RWPE2 (cell line): ENCODE measurements at places on chromosomes 4 and X.

GRCh38 chrX:154310616-154311536 lies 15.3 kb downstream of the TKTL1 start:
- H3K4me3 ChIP-seq: no peak overlapping the region
- no peak overlapping the region for H3K27ac ChIP-seq
- no peaks in the 10 kb centered on the region for H3K27me3 ChIP-seq
- no peaks in the 10 kb centered on the region for H3K36me3 ChIP-seq

DNA sequence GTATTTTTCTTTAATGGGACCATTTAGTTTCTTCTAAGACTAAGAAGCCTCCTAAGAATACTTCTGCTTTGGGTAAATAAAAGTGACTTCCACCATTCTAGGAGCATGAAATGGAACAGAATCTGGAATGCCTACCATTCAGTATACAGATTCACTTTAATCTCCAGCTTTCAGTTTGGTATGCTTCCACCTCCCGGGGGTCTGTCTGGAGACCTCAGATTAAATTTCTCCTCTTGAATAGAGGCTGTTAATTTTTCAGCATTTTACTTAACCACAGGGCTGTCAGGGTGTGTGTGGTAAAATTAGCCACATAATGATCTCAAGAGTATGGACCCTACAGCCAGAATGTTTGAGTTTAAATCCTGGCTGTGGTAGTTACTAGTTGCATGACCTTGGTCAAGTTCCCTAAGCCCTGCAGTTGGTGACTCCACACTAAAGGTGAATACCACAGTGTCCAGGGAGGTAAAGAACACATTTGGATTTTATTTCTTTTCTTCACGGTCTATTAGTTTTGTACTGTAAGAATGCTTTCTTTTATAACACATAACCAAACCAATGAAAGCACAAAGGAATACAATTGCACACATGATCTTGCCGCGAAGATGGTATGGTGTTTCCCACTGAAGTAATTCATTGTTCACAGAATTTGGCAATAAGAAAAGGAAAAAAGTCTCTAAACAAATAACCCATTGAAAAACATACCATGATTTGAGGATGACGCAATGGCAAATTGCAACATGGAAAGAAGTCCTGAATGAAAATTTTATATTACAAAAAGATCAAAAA lies 37.3 kb upstream of the TRIM2 start:
- no peak for DNase-seq
- peaks cover 9% of the 10 kb centered on the region for H3K4me1 ChIP-seq
- no peak overlapping the region for H3K27ac ChIP-seq

DNA sequence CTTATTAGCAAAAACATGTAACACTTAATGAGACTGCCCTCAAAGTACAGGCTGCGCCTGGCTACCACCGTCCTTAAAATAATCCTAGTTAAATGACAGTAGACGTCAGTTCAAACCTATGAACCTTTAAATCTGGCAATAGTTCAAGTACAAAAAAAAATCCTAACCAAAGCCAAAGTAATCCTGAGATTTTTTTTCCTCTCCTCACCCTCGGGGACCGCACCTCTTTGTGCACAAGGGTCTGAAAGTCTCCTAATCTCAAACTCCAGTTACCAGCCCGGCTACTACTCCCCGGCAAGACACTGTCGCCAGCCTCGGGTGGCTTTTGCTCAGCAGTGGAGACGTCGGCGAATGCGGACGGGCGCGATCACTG lies 439 bp downstream of the SEC31A start:
- peak overlapping the region; percentile 83 for H3K27ac ChIP-seq
- H3K4me3 ChIP-seq: peak overlapping the region; percentile 89
- H3K36me3 ChIP-seq: peaks cover 48% of the 10 kb centered on the region
- peaks cover 33% of the 10 kb centered on the region for H3K4me1 ChIP-seq

DNA sequence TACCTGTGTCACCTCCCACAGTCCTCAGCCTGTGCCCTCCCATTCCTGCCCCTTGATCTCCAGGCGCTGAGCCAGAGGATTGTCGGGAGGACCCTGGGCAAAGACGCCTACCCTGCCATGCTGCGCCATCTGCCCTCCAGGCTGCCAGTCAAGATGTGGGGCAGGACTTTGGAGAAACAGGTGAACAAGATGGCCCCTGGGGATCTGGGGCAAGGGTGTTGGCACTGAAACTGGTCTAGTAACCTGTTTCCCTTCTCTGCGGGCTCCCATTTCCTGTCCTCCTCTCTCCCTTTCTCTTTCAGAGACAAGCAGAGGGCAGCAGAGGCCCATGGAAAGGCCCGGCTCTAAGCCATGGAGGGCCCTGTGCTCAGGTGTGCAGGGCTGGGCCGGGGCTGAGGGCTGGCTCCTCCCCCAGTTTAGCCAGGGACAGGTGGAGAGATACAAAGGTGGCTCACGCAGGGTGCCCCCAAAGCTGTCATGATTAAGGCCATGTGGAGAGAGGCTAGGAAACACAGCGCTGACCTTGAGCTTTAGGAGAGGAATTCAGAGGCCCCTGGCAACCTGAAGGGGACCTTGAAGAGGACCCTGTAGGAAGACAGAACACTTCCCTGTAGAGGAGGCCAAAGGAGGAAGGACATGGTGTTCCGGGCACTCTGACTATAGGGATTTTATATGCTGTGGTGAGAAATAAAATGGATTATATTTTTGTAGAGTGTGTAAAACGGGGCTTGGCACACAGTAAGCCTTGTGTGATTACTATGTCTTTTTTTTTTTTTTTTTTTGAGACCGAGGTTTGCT lies at the start of gene GLOD5:
TSS of gene GLOD5 (plus strand) at position 74 of the 798 bp plus-strand sequence. CDS start at position 118, 44 bp downstream.
- no peak for DNase-seq
- no peak within 1 kb of the TSS for H3K4me3 ChIP-seq
- H3K4me1 ChIP-seq: no peaks in the 10 kb centered on the region
- H3K27me3 ChIP-seq: no peaks in the 10 kb centered on the region
- H3K27ac ChIP-seq: no peak within 1 kb of the TSS
- no peaks in the 10 kb centered on the region for H3K36me3 ChIP-seq

DNA sequence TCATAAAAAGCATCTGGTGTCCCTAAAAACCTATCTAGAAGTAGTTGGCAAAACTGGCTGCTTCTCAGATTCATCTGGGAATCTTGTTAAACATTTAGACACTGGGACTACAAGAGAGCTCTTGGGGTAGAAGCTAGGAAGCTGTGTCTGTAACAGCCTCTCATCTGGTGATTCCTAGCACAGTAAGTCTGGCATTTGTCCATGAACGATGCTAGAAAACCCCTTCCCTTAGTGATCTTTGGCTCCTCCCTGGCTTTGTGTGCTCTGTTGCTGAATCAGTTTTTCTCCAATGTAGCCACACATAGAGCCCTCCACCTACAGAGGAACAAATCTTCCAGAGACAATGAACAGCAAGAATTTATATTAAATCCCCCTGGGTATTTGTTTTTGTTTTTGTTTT lies 951.7 kb upstream of the LCORL start:
- H3K27me3 ChIP-seq: no peaks in the 10 kb centered on the region
- no peak overlapping the region for H3K4me3 ChIP-seq
- H3K27ac ChIP-seq: no peak overlapping the region
- no peaks in the 10 kb centered on the region for H3K36me3 ChIP-seq
- no peak for DNase-seq
- H3K4me1 ChIP-seq: no peaks in the 10 kb centered on the region

DNA sequence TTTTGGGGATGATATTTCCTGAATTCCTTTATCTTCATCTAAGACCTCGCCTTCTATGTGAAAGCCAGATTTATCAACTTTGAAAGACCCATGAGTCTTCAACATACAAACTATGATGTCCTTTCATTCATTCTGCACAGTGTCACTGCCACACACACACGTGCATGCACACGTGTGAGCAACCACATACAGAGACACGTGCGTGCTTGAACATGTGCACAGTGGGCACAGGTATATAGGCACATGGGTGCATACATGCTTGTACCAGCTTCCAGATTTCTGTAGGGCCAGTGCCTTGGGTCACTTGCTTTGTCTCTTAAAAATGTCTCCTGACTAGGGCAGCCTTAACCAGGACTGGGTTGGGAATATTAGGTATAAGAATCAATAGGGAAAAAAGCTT lies 49.1 kb upstream of the RBPJ start:
- no peak overlapping the region for H3K4me3 ChIP-seq
- no peaks in the 10 kb centered on the region for H3K4me1 ChIP-seq
- no peaks in the 10 kb centered on the region for H3K27me3 ChIP-seq

DNA sequence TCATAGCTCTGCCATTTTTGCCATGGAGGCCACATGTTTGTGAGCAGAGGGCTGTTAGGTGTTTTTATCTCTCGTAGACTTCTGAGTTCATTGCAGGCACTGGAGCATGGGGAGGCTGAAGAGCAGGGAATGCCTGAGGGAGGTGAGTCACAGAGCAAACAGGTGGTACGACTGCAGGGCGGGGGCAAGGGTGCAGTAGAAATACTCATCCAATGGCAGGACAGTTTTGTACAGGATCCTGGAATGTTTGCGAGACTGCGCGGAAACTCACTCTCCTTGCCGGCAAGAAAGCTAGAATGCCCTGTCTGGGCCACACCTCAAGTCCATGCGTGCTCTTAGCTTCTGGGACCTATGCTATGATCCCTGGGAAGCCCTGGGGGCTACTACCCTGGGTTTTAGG lies 20.0 kb upstream of the VCX2 start:
- DNase-seq: peak; percentile 69
- peak overlapping the region; percentile 54 for H3K27ac ChIP-seq
- H3K27me3 ChIP-seq: no peaks in the 10 kb centered on the region
- peaks cover 28% of the 10 kb centered on the region for H3K4me1 ChIP-seq
- H3K36me3 ChIP-seq: no peaks in the 10 kb centered on the region

DNA sequence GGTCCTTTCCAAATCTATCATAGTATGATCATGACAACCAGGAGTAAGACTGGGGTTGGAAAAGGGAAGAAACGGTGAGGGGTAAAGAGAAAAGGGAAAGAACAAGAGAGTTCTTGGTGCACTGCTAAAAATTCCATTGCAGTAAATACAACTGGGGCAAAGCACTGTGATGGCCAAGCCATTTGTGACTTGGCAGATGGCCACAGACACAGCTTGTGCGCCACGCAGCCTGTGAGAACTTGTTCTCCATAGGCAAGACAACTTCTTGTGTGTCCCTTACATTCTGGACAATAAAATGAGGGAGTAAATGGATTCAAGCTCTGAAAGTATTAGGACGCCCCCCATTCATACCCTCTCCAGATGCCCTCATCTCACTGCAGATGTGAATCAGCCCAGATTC lies 10.9 kb downstream of the MFAP3L start:
- H3K4me1 ChIP-seq: no peaks in the 10 kb centered on the region
- no peak for DNase-seq
- no peak overlapping the region for H3K4me3 ChIP-seq
- no peaks in the 10 kb centered on the region for H3K36me3 ChIP-seq
- no peak overlapping the region for H3K27ac ChIP-seq
- no peaks in the 10 kb centered on the region for H3K27me3 ChIP-seq

- no peak for DNase-seq
- H3K36me3 ChIP-seq: no peaks in the 10 kb centered on the region
- no peak overlapping the region for H3K4me3 ChIP-seq
- H3K4me1 ChIP-seq: no peaks in the 10 kb centered on the region
- no peak overlapping the region for H3K27ac ChIP-seq
- H3K27me3 ChIP-seq: no peaks in the 10 kb centered on the region
Measured at GRCh38 chr4:89563431-89563830, 255.8 kb upstream of the GPRIN3 start.

- H3K36me3 ChIP-seq: no peaks in the 10 kb centered on the region
- H3K4me1 ChIP-seq: no peaks in the 10 kb centered on the region
- H3K4me3 ChIP-seq: no peak overlapping the region
- no peaks in the 10 kb centered on the region for H3K27me3 ChIP-seq
Measured at GRCh38 chrX:24487571-24487970, 22.5 kb downstream of the PDK3 start.
